ENCODE measurements at places on chromosomes 16 and 17. TPM values are rescaled to one million over a fixed set of nuclear protein-coding genes. Genes with fewer than 3 reads are reported as not detected.
A peak's percentile ranks its signal among the peaks of the same experiment; 100 is the strongest.

- DNase-seq: no peak
Observed at GRCh38 chr17:5640726-5641125, 56.4 kb upstream of the NLRP1 start.

DNA sequence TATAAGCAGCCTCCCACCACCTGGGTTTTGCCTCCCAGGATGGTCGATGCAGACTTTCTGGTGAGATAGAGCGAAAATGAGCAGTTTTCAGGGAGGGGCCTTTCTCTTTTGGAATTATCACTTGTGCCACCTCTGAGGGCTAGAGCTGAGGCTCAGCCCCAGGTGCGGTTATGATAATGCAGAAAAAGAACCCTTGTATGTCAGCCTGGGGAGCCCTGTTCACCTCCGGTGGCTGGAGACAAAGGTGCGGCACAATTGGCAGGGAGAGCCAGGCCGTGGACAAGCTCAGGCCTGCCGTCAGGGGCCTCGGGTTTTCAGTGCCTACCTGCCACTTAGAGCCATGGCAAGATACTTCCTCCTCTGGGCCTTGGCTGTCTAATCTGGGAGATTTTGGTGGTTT is 4.4 kb downstream of the SCPEP1 start:
- no peak for DNase-seq

Gene CRYBA1
- total RNA-seq: not detected

Gene KCNJ18
- not detected for total RNA-seq

- DNase-seq: no peak
Observed at GRCh38 chr16:19299565-19299964, 14.0 kb downstream of the CLEC19A start.

- DNase-seq: no peak
Observed at GRCh38 chr17:55572139-55572538, 60.9 kb upstream of the SMIM36 start.

DNA sequence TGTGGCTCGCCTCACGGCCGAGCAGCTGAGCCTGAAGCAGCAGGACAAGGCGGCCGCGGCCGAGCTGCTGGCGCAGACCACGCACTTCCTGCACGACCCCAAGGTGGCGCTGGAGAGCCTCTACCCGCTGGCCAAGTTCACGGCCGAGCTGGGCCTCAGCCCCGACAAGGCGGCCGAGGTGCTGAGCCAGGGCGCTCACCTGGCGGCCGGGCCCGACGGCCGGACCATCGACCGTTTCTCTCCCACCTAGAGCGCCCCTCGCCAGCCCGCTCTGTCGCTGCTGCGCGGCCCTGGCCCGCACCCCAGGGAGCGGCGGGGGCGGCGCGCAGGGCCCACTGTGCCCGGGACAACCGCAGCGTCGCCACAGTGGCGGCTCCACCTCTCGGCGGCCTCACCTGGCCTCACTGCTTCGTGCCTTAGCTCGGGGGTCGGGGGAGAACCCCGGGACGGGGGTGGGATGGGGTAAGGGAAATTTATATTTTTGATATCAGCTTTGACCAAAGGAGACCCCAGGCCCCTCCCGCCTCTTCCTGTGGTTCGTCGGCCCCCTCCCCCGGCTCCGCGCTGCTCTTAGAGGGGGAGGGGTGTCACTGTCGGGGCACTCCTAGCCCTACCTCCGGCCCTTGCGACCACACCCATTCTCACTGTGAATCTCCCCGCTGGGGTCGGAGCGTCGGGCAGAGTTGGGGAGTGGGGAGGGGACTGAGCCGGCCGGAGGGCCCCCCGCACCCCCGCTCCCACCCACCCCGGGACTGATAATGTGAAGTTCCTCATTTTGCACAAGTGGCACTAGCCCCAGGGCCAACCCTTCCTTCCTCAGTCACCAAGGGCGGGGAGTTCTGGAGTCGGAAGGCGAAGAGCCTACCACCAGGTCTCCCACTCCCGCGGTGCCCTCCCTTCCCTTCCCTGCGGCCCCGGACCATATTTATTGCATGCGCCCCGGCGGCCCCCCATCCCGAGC is 4.0 kb downstream of the HIC1 start:
- peak; percentile 51 for DNase-seq

GRCh38 chr16:84826558-84826941 is 6.8 kb downstream of the CRISPLD2 start:
- no peak for DNase-seq

DNA sequence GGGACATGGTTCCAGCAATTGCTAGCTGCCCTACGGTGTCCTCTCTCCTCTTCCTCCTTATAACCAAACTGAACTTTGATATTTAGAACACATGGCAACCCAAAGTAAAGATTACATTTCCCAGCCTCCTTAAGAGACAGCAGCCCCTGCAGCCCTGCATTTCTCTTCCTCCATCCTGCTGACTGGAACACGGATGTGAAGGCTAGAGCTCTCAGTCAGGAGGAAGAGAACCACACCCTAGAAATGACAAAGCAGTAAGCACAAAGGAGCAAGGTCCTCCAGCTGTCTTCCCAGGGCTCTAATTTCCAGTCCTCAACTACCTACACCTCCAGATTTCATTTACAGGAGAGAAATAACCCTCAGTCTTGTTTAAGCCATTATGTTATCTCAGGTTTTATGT is 10.9 kb downstream of the DYNC1LI2 start:
- DNase-seq: no peak

Gene QPRT
- total RNA-seq: 0.13 TPM

DNA sequence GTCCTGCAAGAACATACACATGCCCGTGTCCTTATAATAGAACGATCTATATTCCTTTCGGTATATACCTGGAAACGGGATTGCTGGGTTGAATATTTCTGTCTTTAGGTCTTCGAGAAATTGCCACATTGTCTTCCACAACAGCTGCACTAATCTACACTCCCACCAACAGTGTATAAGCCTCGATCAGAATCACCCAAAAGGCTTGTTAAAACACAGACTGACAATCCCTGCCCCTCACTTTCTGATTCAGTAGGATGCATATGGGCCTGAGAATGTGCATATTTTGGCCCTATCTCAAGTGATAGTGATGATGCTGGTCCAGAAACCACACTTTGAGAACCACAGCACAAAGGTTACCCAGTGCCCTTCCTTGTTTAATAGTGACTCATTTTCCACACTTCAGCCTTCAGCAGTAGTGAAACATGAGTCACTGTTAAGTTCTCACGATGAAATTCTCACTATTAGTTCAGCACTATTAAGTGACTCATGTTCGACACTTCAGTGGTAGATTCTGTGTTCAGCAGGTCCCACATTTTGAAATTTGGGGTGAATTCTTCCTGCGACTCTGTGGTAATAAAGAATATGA is 215.6 kb downstream of the GRIN2A start:
- DNase-seq: no peak

Gene WDR81
- 10.8 TPM for total RNA-seq

GRCh38 chr16:11833951-11834695 is 17.2 kb downstream of the RSL1D1 start:
- no peak for DNase-seq

GRCh38 chr17:65527857-65528591 is 33.4 kb downstream of the AXIN2 start:
- DNase-seq: no peak

DNA sequence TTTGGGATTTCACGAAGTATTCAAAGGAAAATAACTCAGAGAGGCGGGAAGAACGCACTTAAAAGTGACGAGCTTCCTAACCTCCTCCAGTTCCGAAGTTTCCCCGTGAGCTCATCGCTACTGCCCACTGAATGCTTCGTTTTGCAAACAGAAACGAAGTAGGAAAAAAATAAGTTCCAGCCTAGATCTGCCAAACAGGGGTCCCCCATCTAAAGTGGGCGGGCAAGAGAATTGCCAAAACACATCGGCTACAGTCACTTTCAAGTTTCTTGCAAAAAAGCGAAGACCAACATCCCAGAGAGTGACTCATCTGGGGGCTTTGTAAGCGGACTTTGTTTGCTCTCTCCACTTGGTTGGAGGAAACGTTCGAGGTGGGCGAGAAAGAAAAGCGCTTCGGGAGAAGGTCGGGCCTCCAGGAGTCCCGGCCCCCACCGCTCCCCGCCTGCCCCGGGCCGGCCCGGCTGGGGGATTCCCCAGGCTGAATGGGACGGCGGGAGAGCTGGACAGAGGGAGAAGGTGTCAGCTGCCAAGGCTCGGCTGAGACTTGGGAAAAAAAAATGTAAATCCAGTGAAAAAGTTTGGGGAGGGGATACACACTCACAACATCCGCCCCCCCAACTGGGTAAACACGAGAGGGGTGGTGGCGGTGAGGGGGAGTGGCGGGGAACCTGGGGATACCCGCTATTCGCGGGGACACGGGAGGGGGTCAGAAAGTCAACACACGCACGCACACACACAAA is 1.0 kb downstream of the VEZF1 start:
- peak; percentile 91 for DNase-seq

Gene TMEM100
- 2.6 TPM for total RNA-seq

GRCh38 chr16:5835876-5836275 is 738.3 kb upstream of the EEF2KMT start:
- no peak for DNase-seq

DNA sequence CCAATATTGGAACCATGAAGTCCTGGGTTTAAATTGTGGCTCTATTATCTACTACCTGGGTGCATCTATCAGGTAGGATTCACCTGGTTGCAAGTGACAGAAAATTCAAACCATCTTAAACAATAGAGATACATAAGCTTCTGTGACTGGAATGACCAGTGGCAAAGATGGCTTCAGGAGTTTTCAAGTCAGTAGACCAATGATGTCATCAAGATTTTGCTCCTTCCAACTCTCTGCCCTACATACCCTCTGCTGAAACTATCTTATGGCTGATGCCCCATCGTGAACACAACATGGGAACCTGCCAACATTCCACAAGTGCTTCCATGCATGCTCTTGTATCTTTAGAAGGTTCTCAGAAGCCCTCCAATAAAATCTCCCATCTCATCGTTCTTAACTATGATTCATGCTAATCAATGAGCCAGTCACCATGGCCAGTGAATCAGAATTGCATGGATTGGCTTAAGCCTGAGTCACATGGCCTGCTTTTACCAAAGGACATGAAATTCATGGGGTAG is 180.9 kb downstream of the GRIN2A start:
- DNase-seq: no peak

DNA sequence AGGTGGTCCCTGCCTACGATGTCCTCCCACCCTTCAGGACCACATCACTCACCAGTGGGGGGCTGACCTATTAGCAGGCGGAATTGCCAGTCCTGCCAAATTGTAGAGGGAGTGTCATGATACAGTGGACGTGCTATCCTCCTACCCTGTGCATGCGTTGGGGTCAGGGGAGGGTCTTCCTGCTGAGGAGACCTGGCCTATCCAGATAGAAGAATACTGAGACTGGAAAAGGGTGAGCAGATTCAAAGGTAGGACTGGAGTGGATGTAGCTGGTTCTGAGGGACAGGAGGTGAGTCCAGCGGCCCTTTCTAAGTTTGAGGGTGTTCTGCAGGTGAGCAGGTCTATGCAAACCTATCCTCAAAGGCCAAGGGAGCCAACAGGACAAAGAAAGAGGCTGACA is 8.0 kb downstream of the PRSS41 start:
- DNase-seq: no peak

GRCh38 chr17:12973496-12974004 is 44.3 kb downstream of the ELAC2 start:
- no peak for DNase-seq

Gene TBC1D3C
- total RNA-seq: not detected

GRCh38 chr17:47205419-47205963 is 3.7 kb upstream of the MYL4 start:
- peak; percentile 85 for DNase-seq

GRCh38 chr17:73984941-73985340 is 218.5 kb upstream of the RPL38 start:
- no peak for DNase-seq

GRCh38 chr17:82935966-82936767 is 96.3 kb upstream of the ZNF750 start:
- DNase-seq: no peak

DNA sequence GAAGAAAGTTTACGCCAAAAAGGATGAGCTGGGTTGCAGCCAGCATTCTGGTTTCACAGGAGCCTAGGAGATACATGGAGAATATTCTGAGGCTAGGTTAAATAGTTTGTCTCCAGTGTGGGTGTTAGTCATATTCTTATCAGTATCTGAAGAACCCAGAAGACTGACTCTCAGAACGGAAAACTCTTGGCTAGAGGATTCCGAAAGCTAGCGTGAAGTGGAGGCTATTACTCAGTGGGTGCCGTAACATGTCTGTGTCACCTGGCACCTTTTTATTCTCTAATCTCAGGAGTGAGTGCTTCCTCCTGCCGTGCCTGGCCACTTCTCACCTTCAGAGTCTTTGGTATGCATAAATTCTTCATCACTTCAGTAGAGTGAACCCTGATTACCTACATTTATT is 199.5 kb downstream of the WWOX start:
- no peak for DNase-seq

DNA sequence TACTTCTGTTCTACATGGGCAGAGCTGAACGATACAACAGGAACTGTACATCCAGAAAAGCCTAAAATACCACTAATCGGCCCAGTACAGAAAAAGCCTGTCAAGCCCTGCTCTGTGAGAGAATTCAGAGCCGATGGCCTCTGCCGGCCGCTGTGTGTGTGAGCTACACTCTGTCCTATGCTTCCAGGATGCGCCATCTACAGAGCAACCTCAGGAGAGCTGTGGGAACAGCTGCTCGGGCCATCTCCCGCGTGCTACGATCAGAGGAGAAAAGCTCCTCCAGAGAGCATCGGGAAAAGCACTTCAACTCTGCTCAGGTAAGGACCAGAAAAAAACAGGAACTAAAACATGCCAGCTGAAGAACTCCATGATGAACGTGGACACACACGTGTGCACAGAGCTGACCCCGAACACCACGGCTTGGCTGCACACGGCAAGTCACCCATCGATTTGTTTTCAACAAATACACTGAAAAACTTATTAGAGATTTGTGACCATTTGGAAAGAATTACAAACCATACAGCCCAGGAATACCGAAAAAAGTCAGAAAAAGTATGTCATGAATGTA is 115.9 kb downstream of the ANKRD11 start:
- no peak for DNase-seq

- DNase-seq: peak; percentile 81
Observed at GRCh38 chr17:1590029-1590746, 27.6 kb upstream of the PITPNA start.

- DNase-seq: no peak
Observed at GRCh38 chr17:67456103-67456502, 79.0 kb downstream of the PITPNC1 start.

DNA sequence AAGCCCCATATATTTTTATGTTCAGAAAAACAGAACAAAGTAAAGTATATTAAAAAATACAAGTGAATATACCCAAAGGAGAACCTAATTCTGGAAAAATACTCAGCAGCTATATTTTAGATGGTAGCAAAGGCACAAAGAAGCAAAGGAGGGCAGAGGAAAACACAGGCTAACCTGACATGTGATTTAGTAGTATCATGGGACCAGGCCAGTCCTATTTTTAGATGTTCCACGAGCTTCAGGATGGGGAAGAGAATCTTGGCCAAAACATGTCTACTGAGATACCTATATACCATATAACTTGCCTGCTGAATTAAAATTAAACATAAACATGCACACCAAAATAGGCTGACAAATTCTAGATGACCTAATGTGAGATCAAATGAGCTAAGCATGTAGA is 32.9 kb downstream of the SMYD4 start:
- no peak for DNase-seq

GRCh38 chr17:7606280-7606679 is 8.4 kb downstream of the FXR2 start:
- DNase-seq: no peak

GRCh38 chr16:90009172-90009899 is 9.9 kb downstream of the DBNDD1 start:
- no peak for DNase-seq

Gene ANKS3
- total RNA-seq: 20.9 TPM

- DNase-seq: no peak
Observed at GRCh38 chr16:75217389-75217851, 1.4 kb upstream of the CTRB1 start.

GRCh38 chr16:50880926-50881325 is 139.0 kb downstream of the CYLD start:
- no peak for DNase-seq

Data from SJSA1 (cell line).